ENCODE measurements at places on chromosomes 4 and X.

GRCh38 chrX:94178145-94178788 lies 504.3 kb downstream of the FAM133A start:
- DNase-seq, result no peak

DNA sequence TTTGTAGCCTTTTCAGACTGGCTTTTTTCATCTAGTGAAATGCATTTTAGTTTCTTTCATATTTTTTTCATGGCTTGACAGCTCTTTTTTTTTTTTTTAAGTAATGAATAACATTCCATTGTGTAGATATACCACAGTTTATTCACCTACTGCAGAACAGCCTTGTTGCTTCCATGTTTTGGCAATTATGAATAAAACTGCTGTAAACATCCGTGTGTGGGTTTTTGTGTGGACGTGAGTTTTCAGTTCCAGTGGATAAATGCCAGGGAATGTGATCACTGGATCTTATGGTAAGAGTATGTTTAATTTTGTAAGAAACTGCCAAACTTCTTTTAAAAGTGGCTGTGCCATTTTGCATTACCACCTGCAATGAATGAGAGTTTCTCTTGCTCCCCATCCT lies 160.8 kb downstream of the SOWAHB start:
- DNase-seq, result no peak

GRCh38 chr4:1983846-1984405 lies 24.8 kb downstream of the NELFA start:
- no peak for DNase-seq

- no peak for DNase-seq
These were observed 28.0 kb upstream of the PLK4 start for GRCh38 chr4:127852661-127853060.

DNA sequence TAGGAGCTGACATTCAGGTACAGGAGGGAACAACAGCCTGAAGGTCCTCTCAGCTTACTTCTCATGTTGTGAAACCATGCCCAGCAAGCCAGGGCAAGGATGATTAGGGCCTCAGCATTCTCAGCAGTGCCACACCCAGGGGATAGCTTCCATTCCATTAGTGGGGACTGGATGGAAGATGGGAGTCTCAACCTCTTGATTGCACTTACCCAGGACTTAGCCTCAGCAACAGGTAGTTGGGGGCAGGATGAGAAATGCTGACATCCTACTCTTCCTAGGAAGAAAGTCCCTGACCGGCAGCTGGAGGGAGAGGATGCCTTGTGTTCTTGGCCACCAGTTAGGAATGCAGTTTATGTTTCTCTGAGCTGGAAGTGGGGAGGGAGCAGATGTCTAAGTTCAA lies 8.8 kb upstream of the BEX3 start:
- no peak for DNase-seq

- no peak for DNase-seq
These were observed 37.2 kb upstream of the PPP2R2C start for GRCh38 chr4:6509587-6509986.

DNA sequence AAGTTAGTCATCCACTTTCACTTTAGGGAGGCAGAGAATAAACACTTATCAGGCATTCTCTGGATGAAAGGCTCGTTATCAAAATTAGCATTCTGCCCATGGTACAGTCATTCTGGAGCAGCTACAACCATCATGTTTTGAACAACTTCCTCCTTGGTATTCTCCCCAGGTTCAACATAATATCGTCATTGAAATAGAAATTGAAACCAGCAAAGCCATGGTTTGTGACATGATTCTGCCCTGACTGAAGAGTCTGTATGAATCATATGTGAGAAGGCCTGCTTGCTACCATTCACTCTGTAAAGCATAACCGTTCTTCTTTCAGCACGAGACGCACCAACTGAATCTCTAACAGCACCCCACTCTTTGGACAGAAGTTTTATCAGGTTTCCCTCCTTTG lies 127.5 kb upstream of the RADX start:
- DNase-seq, result no peak

- DNase-seq, result no peak
These were observed 400.2 kb downstream of the MAGEE1 start for GRCh38 chrX:76827672-76828071.

DNA sequence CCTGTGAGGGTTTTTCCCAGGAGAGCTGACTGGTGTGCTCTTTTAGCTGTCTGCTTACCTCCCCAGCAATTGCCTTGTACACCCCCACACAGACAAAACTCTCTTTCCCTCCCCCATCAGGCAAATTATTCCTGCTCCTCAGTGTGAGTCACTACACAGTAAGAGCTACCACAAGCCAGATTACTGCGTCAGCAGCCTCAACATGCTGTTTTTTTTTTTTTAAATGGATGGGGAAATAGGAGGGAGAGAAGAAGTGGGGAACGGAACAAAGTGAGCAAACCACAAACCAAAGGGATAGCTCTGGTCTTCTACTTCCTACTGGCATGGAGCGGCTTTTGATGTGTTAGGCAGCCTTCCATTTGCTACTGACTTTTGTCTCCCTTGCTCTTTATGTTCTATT lies 107.5 kb upstream of the ACSL4 start:
- peak; percentile 47 for DNase-seq

DNA sequence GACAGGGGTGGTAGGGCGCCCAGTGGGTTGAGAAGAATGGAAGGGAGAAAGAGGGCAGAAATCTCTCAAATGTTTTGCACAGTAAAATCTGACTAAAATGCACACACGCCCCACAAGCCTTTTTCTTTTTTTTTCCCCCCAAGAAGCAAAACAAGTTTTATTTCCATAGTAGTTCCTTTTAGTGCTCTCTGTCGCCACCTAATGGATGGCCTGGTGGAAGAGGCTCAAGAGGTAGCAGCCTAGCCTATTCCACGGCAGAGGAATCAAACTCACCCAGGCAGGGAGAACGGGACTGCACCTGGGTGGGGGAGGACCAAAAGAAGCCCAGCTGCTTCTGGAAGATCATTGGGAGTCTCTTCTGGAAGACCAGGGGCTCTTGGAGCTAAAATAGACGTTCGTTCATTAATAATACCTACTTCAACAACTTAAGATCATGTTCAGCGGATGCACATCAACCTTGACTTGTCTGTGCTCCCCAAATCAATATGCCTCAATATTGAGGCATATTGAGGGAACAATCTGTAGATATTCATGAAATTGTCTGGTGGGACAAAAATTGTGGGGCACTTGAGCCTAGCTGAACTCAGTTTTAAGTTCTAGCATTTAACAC lies 31.6 kb upstream of the IRAK1 start:
- DNase-seq, result no peak

DNA sequence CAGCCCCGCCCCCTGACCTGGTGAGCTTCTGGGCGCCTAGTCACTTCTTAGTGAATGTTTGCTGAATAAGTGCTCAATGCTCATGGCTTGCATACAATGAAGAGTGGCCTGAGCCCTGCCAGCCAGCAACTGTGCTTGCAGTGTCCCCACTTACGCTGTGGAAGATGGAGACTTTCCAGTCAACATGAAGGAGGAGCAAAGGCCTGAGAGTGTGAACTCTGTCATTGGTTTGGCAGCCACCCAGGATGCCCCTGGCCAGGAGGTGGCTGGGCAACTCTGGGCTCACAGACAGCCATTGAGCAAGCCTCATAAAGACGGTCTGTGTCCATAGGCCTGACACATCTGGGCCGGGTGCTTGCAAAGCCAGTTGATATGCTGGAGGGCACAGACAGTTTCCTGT lies 72.1 kb upstream of the MAMLD1 start:
- no peak for DNase-seq

- no peak for DNase-seq
These were observed 49.7 kb upstream of the SLC16A2 start for GRCh38 chrX:74371425-74372222.

DNA sequence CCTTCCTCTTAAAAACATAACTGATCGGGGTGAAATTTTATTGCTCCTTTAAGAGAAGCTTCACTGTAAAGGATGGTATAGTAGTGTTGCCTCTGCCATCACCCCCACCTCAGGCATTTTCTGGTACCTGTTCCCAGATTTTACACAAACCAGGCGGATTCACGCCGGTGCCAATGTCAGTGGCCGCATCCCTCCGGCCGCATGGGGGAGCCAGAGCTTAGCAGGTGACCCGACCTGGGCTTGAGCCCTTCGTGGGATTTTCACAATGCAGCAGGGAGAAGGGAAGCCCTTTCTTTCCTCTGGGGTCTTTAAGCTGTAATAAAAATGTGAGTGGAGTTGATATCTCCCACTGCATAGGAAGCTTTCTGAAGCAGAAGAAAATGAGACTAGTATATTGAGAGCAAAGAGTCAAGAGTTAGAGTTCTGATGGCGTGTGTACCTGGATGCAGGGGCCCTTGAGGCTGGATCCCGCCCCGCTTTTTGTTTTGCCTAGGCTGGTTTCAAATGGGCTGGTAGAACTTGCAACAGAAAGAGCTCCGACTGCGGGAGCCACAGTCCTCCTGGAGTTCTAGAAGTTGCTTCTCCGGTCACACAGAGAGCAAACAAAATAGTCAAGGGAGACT lies 59.4 kb downstream of the POLR2B start:
- DNase-seq, result no peak

DNA sequence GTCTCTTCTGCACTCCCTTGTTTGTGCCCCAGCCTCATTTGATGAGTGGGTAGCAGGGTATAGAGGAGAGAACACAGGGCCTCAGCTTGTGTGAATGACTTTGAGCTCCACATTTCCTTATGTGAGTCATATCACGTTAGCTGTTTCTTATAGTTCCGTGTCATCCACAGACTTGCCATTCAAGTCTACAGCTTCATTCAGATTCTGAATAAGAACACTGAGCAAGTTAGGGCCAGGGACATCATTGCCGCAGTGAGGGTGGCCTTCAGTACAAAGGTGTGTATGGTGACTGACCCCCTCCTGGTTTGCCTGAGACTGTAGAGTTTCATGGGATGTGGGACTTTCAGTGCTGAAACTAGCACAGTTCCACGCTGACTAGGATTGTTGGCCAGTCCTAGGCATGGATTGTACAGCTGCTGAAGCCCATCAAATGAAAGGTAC lies 23.6 kb downstream of the KLF3 start:
- no peak for DNase-seq

DNA sequence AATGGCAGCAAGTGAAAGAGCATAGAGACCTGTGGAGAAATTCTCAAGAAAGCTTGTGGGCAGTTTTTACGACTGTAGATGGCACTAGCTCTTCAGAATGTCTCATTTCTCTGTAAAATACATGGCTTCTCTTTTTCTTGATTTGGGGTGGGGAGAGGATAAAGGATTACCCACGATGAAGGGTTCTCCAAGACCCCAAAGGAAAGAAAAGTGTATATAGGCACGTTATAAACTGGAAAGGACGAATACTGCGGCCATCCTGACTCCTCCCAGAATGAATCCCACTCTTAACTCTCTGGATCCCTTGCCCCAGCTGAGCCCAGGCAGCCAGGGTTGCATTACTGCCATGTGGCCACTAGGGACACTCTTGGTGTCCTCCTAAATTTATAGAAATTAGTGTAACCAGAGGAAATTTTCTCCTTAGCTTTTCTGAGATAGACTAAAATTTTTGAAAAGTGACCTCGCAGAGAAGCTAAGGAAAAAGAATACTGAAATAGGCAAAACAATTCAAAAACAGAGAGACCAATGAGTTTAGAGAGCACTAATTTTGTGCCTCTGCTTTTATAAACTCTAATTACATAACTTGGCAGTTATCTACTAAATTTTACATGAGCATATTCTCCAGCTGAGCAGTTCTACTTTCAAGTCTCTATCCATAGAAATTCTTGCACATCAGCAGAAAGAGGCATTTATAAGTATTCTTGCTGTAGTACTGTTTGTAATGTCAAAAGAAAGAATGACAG lies 37.8 kb upstream of the PCDH19 start:
- DNase-seq, result no peak

DNA sequence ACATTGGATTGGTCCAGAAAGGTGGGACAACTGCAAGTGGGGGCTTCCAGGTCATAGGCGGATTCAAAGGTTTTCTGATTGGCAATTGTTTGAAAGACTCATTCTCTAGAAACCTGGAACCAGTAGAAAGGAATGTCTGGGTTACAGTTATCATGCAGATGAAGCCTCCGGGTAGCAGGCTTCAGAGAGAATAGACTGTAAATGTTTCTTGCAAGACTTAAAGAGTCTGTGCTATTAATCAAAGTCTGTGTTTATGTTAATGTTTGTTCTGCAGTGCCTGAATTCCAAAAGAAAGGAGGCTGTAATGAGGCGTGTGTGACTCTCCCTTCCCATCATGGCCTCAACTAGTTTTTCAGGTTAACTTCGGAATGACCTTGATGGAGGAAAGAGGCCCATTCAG lies 43.9 kb upstream of the GC start:
- no peak for DNase-seq

GRCh38 chr4:84312426-84313012 lies 186.6 kb downstream of the NKX6-1 start:
- DNase-seq, result no peak

GRCh38 chr4:16157609-16158503 lies 68.4 kb downstream of the TAPT1 start:
- DNase-seq, result no peak

GRCh38 chr4:7415927-7416686 lies 18.6 kb downstream of the PSAPL1 start:
- peak; percentile 41 for DNase-seq

DNA sequence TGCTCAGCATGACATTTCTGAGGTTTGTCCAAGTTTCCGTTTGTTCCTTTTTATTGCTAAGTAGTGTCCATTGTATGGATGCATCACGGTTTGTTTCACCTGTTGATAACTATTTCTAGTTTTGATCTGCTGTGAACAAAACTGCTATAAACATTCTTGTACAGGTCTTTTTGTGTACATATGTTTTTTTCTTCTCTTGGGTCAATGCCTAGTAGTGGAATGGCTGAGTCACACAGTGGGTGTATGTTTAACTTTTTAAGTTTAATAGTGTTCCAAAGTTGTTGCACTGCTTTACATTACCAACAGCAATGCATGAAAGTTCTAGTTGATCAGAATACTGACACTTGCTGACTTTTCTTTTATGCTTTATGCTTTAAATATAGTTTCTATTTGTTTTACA lies 76.7 kb downstream of the MAOB start:
- DNase-seq, result no peak

DNA sequence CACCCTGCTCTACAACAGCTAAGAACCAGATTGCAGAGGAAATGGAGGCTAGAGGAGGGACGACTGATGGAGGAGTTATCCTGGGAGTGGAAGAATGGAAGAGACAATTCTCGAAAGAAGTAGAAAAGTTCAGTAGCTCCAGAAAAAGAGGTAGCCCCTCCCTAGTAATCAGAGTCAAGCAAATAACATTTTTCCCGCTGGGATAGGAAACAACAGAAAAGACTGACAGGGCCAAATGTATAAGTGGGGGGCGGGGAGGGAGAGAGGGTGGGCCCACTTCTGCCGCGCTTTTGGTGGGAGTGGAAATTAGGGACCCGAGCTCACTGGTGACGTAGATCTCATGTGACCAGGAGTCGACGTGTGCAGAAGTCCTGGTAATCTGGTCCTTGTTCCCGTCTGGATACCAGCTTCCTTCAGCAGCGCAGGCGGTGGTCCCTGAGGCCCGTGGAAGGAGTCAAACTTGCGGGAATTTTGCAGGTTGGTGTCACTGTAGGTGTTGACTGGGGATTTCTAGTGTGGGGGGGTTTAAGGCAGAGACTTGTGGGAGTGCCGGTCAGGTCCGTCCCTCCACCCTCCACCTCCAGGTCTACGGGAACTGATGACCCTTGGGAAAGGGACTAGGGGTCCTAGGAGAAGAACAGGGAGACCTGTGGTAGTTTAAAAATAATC lies at the start of gene TCEAL9:
Gene TCEAL9, plus strand, starts transcription at position 377 of the 669 bp plus-strand sequence. CDS start 1,179 bp downstream, outside the sequence.
- DNase-seq, result no peak

Data from RWPE2 (cell line).